Adipose tissue (tissue), 3 donors: ENCODE measurements at places on chromosomes 5 and 9. TPM values are rescaled to one million over a fixed set of nuclear protein-coding genes. Genes with fewer than 3 reads are reported as not detected.

OBP2B gene
- polyA plus RNA-seq: not detected

SYK gene
- polyA plus RNA-seq: 6.1 TPM

PCDHGA1 gene
- 0.10 TPM for polyA plus RNA-seq

HSD17B3 gene
- polyA plus RNA-seq: 0.73 TPM

SLC6A7 gene
- not detected for polyA plus RNA-seq

SLC23A1 gene
- 0.78 TPM for polyA plus RNA-seq

RALGPS1 gene
- 0.56 TPM for polyA plus RNA-seq

TJP2 gene
- 35.4 TPM for polyA plus RNA-seq
